ENCODE measurements at places on chromosomes 2 and 18.

- DNase-seq = no peak
These were observed at the start of gene FAM237A for GRCh38 chr2:206642075-206643025. TSS of gene FAM237A (plus strand) at chr2:206642487. CDS start at chr2:206644237, 1,750 bp downstream.

DNA sequence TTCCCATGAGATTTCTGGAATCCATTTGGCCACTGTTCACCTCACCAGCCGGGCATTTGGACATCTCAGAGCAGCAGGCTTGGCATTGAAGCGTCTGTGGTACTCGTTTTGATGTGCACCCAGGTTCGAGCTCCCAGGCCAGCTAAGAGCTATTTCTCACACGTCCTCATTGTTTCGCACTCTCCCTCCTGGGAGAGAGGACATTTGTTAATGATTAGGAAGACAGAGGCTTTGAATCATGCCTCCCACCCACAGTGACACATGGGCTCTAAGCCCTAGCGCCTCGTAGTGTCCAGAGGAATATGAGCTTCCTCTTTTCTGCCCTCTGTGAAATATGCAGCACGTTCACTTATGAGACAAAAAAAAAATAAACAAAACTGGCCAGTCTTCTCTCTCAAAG lies 361.8 kb downstream of the RND3 start:
- DNase-seq = no peak

GRCh38 chr2:216372761-216373291 lies 543 bp upstream of the MARCHF4 start:
- no peak for DNase-seq

DNA sequence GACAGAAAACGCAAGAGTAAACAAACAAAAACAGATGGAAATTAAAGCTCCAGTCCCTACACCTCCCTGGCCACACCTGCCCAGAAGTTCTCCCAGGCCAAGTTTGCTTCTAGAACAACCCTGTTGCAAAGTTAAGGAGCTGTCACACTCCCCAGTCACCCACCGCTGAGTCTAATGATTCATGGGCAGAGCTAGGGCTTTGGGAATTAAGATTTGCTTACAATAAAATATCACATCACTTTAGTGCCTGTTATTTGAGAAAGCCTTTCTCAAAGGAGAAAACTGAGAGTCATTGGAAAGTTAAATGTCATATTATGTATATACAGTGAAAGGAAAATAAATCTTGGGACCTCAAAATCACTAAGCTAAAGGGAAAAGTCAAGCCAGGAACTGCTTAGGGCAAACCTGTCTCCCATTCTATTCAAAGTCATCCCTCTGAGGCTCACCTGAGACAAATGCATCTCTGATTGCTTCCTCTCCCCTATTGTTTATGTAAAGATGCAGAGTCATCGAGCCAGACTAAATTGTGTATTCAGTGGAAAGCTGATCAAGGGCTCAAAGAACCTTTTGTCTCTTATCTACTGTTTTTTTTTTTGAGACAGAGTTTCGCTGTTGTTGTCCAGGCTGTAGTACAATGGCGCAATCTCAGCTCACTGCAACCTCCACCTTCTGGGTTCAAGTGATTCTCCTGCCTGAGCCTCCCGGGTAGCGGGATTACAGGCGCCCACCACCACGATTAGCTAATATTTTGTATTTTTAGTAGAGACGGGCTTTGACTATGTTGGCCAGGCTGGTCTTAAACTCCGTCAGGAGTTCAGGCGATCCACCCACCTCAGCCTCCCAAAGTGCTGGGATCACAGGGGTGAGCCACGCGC lies 2.8 kb downstream of the CRYGB start:
- DNase-seq = no peak

- DNase-seq = no peak
These were observed 24.1 kb downstream of the CFLAR start for GRCh38 chr2:201139836-201140604.

DNA sequence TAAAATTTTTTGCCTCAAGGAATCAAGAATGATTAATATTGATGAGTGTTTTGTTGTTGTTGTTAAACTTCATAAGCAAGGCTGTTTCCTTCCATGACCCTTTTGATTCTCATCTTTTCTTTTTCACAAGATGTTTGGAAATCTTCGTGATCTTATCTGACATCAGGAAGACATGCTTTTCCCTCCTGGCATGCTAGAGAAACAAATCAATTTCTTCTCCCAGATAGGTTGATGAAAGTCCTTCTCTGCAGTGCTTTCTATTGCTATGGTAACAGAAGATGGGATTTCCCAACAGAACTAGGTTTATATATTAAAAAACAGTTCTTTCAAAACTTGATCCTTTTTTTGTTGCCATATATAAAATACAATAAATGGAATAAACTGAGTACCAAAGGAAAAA lies 85.2 kb downstream of the EML6 start:
- no peak for DNase-seq

- DNase-seq = no peak
These were observed 571.2 kb upstream of the TNP1 start for GRCh38 chr2:217430916-217431576.

Measured in stimulated activated CD8-positive, alpha-beta memory T cell treated with anti-CD3 and anti-CD28 coated beads, Interleukin-7, amount 100 ng/mL, for 1 hour (primary cell).